Kidney tubule cell (primary cell): ENCODE measurements at places on chromosomes 12 and 14.

- DNase-seq, result no peak
Measured at GRCh38 chr12:113488322-113488721, 16.7 kb upstream of the LHX5 start.

DNA sequence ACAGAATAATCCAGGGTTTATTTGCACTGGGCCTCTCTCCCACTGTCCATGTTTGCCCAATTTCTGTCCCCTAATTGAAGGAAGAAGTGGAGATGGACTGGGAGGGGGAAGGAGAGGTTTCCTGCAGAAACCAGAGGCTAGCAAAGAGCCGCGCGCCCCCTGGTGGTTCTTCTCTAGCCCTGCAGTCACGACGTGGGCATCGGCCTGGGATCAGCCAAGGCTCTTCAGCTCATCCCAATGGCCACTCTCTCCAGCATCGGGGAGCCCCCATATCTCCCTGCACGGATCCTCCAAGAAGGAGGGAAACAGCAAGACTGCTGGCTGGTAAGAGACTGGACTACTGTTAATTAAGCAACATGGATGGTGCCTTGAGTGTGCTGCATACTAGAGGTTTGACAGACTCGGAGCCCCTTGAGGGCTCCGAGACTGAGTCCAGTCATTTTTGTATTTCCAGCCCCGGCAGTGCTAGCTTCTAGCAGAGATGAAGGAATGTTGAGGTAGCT, 18.7 kb downstream of the ZBTB39 start:
- peak; percentile 72 for DNase-seq

- DNase-seq, result no peak
Measured at GRCh38 chr12:47247418-47247817, 167.7 kb upstream of the AMIGO2 start.

DNA sequence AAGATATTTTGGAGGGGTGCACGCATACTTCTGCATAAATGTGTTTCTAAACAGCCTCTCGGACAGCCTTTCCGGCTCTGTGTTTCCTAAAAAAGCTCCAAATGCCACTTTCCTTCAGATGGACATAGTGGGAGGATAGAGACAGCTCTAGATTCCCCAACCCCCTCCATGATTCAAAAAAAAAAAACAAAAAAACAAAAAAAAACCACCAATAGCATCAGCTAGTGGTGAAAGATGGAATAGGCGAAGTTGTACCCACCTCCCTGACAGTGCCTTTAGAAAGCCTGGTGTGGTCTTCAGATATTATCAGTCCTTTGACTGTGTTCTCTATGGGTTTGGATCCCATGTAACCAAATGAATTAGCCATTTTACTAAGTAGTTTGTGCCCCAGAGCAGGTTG, 94.1 kb downstream of the PHETA1 start:
- no peak for DNase-seq

DNA sequence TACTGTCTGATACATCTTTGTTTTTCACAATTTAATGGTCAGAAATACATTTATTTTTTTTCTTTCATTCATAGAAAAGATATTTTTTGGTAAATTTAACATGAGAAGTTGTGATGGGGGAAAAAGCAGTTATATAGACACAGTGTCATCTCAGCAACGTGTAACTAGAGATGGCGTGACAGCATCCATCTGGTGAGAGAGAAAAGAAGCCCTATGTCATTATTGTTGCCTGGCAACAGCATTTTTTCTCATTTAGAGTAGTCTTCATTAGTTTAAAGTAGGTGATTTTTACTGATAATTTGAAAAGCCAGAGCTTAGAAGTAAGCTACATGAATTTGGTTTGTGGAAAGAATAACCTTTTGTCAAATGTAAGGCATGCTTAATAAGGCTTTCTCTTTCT, 128.6 kb downstream of the ACSS3 start:
- no peak for DNase-seq

DNA sequence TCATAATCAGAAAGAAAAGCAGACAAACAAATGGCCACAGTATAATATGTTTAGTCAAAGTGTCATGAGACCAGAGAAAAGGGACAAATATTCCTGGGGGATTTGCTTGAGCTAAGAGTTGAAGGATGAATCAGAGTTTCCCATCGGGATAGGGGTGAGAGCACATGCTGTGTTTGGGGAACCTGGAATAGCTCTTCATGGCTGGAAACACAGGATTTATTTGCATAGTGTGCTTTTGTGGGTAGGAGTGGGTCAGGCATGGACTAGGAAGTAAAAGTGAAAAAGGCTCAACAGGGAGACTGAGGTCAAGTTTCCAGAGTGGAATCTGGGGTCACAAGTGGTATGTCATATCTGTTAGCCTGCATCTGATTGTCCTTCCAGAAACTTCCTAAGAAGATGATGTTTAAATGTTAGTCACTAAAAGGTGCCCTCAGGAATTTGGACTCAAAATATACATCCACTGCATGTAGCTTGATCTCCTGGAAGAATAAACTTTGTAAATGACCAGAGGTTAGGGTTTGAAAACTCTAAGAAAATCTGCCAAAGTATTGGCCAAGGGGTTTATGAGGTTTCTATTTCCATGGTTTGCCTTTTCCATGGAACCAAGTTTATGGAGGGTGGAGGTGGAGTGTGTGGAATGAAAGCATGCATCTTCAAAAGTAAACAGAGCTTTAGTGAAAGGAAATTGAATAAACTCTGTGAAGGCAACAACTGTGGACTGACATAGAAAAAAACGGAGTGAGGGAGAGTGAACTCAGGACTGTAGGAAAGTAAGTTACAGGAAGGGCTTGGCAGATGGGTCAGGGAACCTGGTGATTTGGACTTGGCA, 344.6 kb downstream of the C12orf75 start:
- DNase-seq, result peak; percentile 60

DNA sequence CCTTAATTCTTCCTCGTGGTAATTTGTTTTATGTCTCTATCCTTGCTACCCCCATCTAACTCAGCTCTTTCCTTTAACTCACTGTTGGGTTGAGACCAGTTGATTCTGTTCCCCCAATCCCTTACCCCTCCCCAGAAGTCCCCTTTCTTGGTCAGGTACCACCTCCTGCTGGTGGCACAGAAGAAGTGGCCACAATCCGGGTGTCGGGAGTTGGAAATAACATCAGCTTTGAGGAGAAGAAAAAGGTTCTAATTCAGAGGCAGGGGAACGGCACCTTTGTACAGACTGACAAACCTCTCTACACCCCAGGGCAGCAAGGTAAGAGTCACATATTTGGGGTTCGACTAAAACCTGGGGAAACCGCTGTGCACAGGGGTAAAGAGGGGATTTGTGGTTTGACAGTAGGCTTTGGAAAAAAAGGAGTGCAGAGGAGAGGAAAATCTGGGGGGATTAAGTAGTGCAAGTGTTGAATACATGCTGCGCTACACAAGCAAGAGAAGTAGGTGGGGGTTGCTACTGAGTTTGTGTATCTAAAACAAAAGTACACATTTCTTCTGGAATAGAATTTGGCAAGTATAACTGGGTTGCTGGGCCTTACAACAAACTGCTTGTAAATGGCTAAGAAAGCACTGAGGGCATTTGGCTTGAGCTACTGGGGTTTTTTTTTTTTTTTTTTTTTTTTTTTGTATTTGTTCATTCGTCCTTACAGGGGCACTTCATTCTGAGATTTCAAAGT, 1.3 kb downstream of the A2ML1 start:
- DNase-seq, result no peak

- DNase-seq, result no peak
Measured at GRCh38 chr12:114704096-114704495, 20.1 kb upstream of the TBX3 start.

GRCh38 chr12:76614364-76614763, 54.8 kb upstream of the OSBPL8 start:
- DNase-seq, result no peak

- DNase-seq, result no peak
Measured at GRCh38 chr14:81801921-81802320, 268.3 kb upstream of the SEL1L start.

GRCh38 chr12:868722-869121, 80.8 kb downstream of the RAD52 start:
- no peak for DNase-seq

GRCh38 chr14:76081642-76082041, 70.1 kb upstream of the GPATCH2L start:
- DNase-seq, result no peak

DNA sequence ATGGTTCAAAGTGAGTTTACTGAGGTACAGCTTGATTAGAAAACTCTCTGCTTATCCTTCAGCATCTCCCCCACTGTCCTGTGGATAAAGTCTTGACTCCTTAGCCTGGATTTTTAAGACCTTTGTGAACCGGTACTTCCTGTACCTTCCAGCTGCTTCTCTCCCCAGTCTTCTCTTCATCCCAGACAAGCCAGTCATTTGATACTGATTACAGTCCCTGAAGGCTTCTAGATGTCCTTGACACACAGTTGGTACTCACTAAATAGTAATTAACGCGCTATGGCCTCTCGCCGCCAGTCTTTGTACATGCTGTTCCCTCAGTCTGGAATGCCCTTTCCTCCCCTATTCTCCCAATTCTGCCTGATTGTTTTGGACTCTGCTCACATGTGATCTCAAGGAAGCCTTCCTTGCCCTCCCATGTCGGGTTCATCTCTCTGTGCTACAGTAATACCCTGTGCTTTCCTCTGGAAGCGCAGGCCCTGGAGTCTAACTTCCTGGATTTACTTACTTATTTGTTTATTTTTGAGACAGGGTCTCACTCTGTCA, 50.6 kb upstream of the PTGR2 start:
- no peak for DNase-seq

DNA sequence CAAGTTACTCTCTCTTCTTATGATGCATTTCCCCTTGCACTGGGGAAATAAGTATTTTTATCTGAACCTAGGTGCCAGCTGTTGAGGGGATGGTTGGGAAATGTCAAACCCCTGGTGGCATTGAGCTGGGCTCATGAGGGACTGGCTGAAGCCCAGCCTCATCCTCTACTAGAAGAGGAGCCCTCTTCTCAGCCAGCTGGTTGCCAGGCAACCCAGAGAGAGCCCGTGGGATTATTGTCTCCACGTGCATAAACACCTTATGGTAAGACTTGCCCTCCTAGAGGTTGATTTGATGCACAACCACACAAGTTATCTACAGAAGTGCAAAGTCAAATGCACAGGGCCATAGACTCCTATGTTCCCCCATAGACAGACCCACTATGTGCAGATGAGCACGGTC, 89.8 kb downstream of the WSCD2 start:
- no peak for DNase-seq

GRCh38 chr12:47763481-47764346, 5.0 kb upstream of the RAPGEF3 start:
- DNase-seq, result peak; percentile 100

DNA sequence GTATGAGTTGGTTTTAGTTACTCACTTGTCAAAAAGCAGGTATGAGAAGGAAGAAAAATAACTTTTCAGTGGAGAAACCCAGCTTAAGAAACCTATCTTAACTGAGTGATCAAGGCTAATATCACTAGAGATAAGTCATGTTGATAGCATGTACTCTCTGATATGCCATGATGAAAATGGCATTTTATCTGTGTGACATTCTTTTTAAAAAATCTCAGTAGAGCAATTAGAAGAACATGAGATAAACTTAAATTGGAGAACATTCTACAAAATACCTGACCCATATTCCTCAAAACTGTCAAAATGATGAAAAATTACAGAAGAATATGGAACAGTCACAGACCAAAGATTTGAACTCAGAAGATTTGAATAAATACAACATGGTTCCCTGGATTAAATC, 912.4 kb upstream of the ATXN7L3B start:
- DNase-seq, result no peak

DNA sequence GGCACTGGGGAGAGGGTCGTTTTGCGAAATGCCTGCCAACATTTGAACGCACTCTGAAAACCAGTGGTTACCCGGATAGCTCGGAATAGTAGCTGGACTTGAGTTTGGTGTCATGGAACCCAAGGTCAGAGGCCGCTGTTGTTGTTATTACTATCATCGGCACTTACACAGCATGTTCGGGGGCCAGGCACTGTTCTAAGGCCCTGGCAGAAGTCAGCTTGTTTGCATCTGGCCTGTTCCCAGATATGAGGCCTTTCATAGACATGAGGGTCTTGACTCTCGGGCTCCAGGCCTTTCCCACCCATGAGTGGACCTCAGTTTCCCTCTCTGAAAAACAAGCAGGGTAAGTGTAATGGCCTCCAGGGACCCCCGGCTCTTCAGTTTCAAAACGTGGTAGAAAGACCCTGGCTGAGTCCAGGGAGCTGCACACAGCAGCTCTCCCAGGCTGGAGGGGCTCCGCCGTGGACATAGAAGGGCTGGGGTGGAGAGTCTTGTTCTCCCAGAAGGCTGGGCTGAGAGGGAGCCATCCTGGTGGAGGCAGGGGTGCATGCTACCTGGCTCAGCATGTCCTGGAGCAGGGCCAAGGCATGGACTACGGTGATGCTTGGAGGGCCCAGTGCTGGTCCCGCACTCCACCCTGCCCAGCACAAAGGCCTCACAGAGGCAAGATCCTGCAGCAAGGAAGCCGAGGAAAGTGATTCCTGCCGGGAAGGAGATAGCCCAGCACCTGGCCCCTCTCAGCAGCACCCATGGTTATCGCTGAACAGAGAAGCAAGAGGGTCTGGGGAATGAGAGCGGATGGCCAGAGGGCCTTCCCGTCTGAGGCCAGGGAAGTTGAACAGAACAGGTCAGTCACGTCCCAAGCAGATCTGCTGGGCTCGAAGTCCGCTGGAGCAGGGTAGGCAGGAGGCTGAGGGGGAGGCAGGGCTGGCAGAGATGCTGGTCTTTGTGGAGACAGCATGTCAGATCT, 63.5 kb upstream of the C14orf180 start:
- no peak for DNase-seq

GRCh38 chr14:35573911-35574310, 39.9 kb downstream of the INSM2 start:
- no peak for DNase-seq

GRCh38 chr14:93332397-93332852, 411 bp downstream of the BTBD7 start:
- peak; percentile 66 for DNase-seq

DNA sequence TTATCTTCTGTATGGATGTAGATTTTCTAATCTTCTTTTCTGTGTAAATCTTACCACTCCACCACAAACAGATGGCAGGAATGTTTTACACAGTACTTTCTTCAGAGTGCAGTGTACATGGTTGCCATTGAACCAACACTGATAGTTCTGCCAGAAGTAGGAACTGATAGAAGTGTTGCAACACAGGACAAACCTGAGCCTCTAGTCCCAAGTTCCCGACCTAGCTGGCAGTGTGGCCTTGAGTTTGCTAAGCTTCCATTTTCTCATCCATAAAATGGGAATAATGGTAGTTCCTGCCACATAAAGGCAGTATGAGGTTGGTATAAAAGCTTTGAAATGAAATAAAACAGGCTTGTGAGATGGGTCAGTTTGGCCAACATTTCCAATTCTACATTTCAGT, 50.8 kb upstream of the SAV1 start:
- DNase-seq, result no peak

GRCh38 chr14:90739318-90740068, 76.7 kb downstream of the TTC7B start:
- DNase-seq, result no peak

DNA sequence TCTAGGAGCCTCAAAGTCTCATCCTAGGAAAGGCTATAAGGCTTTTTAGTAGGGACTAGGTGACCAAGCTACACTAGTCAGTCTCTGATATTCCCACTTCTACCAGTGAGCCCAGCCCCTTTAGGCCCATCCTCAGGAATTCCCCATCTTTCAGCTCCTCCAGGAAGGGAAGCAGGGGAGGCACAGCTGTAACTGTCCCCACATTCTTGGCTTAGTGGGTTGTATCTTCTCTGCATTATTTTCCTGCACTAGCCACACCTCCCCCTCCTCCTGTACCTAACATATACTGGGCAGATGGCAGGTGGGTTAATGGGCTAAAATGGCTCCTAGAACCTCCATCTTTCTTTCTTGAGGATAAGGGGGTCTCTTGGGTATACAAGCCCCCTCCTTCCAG, 424 bp upstream of the CYP27B1 start:
- no peak for DNase-seq
